Neural progenitor cell (in vitro differentiated cells): ENCODE measurements at places on chromosomes 12 and 14.

DNA sequence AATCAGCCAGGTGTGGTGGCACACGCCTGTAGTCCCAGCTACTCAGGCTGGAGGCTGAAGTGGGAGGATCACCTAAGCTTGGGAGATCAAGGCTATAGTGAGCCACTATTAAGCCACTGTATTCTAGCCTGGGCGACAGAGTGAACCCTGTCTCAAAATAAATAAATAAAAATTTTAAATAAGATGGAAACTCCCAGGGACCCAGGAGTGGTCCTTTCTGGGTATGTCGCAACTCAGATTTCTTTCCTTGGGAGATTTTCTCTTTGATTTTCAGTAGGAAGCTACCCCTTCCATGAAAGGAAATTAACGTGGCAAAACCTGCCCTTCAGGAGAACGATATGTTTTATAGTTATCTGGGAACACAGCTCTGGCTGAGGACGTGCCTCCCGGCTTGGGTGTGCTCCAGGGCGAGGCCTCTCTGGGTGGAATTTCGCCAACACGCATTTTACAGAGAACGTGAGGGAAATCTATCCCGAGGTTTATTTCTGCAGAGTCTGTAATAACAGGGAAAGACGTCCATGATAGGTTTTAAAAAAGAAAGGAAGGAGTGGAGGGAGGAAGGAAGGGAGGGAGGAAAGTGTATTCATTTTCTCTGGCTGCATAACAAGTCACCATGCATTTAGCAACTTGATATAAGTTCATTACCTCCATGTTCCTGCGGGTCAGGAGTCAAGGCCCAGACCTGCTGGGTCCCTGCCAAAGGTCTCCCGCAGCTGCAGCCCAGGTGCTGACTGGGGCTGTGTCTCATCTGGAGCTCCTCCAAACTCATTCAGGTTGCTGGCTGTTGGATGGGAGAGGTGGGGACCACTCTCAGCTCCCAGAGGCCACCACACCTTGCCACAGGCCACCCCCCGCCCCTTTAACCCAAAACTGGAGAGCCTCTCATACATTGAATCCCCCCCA, 80.6 kb upstream of the GSC start:
- DNase-seq: no peak

DNA sequence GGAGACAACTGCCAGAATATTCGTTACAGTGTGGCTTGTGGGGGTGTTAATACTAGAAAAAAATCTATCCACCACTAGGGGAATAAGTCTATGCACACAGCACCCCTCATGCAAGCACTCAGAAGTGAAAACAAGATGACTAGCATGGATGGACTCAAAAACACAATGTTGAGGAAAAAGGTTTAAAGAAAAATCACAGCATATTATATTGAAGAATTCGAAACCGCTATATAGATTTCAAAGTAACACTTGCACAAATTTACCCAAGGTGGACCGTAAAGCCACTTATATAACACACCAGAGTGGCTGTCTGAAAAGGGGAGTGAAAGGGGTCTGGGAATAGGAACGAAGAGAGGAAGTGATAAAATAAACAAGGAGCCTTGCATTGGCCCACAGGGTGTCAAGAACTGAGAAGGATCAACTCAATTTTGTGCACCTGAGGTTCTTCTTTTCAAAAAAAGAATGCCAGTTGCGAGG, 544 bp downstream of the ABCD4 start:
- DNase-seq: peak; percentile 43

GRCh38 chr14:101418601-101419000, 142.7 kb upstream of the DIO3 start:
- DNase-seq: no peak

DNA sequence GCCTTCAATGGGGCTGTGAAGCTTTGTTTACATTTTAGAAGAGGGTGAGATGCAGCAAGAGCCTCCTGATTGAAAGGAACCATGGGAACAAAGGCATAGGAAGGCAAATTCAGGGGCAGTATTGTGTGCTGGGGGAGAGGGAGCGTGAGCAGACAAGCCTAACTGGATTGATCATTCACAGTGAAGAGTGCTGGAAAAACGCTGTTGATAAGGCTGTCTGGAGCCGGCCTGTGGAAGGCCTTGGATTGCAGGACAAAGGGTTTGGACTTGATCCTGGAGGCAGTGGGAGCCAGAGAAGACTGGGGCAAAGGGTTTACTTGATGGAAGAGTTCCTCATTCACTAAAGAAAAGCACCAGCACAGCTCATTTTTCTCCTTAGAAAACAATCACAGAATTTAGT, 160.5 kb downstream of the PAH start:
- peak; percentile 14 for DNase-seq

DNA sequence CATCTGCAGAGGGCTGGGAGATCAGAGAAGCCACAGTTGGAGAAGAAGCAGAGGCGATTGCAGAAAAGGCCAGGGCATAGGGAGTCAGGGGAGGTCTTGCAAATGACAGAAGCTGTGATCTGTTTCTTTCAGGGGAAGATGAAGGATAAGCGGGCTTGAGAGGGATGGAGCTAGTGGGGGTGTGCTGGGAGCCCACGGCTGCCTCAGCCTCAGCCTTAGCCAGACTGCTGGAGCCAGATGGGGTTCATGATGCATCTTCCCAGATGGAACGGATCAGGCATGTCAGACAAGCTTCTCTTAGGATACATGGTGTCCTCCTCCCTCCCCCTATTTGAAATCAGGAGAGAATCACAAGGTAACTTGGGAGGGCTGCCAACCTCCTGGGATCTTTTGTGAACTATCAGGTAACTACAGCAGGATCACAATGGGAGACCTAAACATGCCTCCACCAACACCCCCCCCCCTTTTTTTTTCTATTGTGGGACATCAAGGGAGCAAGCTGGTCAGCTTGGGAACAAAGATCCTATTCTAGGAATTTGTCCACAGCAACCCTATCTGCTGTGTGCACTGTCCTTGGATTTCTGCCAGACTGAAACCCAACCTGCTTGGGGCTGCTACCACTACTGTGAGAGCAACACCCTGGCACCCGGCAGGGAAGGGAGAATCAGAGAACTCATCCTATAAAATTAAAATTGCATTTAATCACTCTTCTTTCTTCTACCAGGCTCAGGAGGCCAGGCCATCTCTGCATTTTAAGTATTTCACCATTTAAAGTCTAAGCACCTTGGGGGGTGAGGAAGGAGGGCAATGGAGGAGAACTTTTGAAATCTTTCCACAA, 10.7 kb upstream of the ATP2A2 start:
- DNase-seq: peak; percentile 12

- DNase-seq: no peak
These were observed 98.2 kb downstream of the SSPN start for GRCh38 chr12:26293612-26294011.

DNA sequence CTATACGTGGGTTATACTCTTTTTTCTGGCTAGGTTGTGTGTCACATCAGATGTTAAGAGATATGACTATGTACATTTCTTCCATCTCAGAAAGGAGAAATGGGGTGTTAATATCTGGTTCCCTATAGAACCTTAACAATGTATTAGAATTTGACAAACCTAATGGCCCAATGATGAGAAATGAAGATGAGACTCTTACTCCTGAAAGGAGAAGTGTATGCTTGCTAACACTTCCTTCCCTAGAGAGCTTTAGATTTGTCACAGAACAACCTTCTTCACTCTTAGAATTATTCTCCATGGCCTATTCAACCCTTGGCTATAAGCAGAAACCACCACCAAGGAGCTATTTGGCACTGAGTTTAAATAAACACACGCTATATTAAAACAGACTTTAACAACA, 839.6 kb downstream of the GALC start:
- DNase-seq: no peak

GRCh38 chr12:127263621-127264020, 1003.3 kb upstream of the TMEM132C start:
- no peak for DNase-seq

- DNase-seq: no peak
These were observed 4.9 kb upstream of the RIC8B start for GRCh38 chr12:106769546-106769945.

- peak; percentile 79 for DNase-seq
These were observed 5.4 kb upstream of the RALGAPA1 start for GRCh38 chr14:35814371-35815005.

DNA sequence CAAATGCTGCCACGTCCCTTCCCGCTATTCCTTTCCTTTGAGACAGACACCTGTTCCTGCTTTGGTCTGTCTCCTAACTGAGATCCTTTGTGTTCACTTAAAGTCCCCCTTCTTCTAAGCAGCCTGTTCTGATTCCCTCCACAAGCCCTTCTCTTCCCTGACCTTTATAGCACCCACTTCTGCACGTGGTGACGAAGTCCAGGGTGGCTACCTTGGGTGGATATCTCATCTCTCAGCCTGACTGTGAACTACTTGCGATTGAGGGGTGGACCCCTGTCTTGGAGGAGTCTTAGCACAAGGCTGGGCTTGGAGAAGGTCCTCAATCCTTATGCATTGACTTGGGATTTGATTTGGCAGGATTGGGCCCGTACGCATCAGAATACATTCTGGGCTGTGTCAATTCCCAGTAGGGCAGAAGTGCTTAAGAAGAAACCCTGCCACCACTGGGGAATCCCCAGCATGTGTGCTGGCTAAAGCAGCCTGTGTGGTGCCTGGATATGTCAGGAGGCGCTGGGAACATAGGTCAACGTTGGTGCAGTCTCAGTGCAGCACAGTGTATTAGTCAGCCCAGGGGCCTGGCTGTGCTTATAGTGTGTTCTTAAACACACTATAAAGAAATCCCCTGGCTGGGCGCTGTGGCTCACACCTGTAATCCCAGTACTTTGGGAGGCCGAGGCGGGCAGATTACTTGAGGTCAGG, 23.6 kb downstream of the KRT80 start:
- DNase-seq: no peak

DNA sequence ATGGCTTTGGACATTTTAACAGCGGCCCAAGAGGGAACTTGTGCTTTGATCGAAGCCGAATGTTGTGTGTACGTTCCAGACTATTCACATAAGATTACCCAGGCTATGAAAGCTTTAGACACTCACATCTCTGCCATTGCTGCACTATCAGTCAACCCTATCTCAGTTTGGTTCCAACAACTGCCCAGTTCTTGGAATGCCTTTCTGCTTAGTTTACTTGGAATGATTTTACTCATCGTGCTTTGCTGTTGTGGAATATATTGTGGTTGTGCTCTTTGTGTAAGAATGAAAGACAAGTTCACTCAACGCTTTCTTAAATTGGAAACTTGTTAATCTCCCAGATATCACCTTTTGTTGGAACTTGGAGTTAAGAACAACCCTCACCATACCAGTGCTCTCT, 498.2 kb downstream of the GLT1D1 start:
- DNase-seq: no peak

DNA sequence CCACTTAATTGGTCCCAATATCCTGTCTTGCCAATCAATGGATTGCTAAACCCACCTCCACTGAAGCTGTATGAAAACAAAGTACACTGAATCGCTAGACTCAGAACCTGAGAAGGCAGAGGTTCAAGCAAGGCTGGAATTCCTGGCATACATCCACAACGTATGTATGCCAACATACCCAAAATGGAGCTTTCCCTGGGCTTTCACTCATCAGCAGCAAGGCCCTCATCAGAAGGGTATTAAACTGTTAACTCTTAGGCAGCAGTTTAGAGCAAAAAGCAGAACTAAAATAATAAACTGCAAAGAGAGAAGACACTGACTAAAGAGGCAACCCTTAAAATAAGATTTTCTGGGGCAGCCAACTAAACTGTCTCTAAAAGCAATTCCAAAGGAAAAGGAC, 13.6 kb downstream of the MED13L start:
- DNase-seq: peak; percentile 44

GRCh38 chr14:26860111-26860510, 262.3 kb upstream of the NOVA1 start:
- DNase-seq: no peak

GRCh38 chr14:60215127-60215444, 33.9 kb upstream of the PPM1A start:
- DNase-seq: no peak

GRCh38 chr12:47744005-47744651, 14.6 kb downstream of the RAPGEF3 start:
- peak; percentile 42 for DNase-seq

DNA sequence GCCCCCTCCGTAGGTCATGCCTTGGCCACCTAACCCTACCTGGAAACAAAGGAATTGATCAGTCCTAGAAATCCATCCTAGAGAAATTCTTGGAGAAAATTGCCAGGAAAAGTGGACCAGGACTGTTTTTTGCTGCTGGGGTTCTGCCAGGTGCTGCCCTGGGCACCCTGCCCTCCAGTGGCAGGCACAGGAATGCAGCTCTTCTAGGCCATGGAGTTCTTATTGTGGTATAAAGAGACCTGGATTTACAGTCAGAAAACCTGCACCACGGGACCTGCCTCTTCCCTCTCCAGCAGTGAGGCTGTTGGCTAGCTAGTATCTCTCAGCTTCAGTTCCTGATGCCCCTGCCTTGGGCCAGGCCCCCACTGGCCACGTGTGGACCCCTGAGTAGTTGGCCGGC, 59.7 kb downstream of the SLC24A4 start:
- peak; percentile 21 for DNase-seq

- DNase-seq: no peak
These were observed 18.0 kb upstream of the ATF7 start for GRCh38 chr12:53644133-53644532.

DNA sequence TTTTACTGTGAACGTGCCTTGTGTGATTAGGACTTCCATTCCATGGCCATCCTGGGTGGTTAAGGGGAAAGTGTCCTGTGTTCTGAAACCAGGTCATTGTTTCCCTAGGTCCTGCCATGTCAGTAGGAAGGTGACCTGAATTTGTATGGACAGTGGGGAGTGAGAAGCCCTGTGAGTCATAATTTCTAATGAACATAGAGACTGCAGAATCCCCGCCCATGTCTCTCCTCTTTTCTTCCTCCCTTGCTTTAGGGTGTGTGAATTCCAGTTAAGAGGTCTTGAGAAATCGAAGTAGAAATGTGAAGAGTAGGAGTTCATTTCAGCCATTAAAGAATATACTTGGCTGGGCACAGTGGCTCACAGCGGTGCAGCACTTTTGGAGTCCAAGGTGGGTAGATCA, 8.1 kb downstream of the TTC9 start:
- no peak for DNase-seq

GRCh38 chr12:23628806-23629205, 320.7 kb downstream of the SOX5 start:
- peak; percentile 9 for DNase-seq

DNA sequence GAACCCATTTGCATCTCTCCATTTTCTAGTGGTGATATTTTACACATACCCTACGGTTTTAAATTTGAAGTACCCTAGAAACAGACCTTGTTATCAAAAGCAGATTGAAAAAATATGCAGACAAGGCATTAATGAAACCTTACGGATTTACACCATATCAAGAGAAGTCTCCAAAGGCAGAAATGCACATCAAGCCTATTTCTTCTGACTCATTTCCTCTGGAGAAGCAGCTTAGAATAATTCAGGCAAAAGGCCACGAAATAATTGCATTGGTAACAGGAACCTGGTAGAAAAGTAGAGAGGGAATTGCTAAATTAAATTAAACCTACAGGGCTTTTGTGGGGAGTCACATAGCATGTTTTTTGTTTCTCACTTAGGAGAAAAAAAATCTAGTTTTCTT, 34.7 kb downstream of the KICS2 start:
- DNase-seq: no peak

GRCh38 chr12:18139989-18140596, 50.1 kb upstream of the RERGL start:
- peak; percentile 16 for DNase-seq

GRCh38 chr14:61575551-61576150, 119.7 kb upstream of the HIF1A start:
- no peak for DNase-seq
